ENCODE measurements at places on chromosomes 1 and 21. TPM values are rescaled to one million over a fixed set of nuclear protein-coding genes. Genes with fewer than 3 reads are reported as not detected.
A peak's percentile ranks its signal among the peaks of the same experiment; 100 is the strongest.

The NFASC gene
- 173 TPM for polyA plus RNA-seq

GRCh38 chr1:183304440-183305107, 113.6 kb downstream of the NMNAT2 start:
- no peak for DNase-seq

The ERG gene
- polyA plus RNA-seq: 7.5 TPM

The OSCP1 gene
- polyA plus RNA-seq: 20.0 TPM

DNA sequence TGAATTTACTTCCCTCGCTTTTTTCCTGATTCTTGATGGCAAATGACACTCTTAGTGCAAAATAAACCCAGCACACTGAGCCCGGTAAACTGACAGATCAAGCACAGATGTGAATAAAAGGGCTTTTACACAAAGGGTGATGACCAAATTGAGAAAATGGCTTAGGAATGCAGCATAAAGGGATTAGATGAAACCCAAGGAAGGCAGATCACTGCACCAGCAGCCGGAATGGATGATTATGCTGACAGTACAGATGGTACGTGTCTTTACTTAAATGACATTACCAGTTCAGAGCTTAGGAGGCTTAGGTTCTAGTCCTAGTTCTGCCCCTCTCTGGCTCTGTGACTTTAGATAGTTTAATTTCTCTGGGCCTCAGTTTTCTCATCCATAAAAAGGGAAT, 12.0 kb downstream of the PKP1 start:
- no peak for DNase-seq

GRCh38 chr1:102234753-102235359, 238.1 kb upstream of the OLFM3 start:
- no peak for DNase-seq

GRCh38 chr1:2778220-2778592, 23.3 kb downstream of the TTC34 start:
- DNase-seq: peak; percentile 55

- no peak for DNase-seq
Observed at GRCh38 chr1:94621802-94622201, 80.2 kb upstream of the F3 start.

- no peak for DNase-seq
Observed at GRCh38 chr1:73782901-73783300, 415.1 kb downstream of the LRRIQ3 start.

GRCh38 chr1:84691122-84691783, 992 bp upstream of the SSX2IP start:
- DNase-seq: no peak

- DNase-seq: peak; percentile 55
Observed at GRCh38 chr1:32998064-32998463, 33.5 kb upstream of the RNF19B start.

GRCh38 chr1:10733474-10734366, 62.7 kb downstream of the CASZ1 start:
- DNase-seq: no peak

GRCh38 chr1:3789421-3790300, 6.6 kb downstream of the LRRC47 start:
- DNase-seq: no peak

DNA sequence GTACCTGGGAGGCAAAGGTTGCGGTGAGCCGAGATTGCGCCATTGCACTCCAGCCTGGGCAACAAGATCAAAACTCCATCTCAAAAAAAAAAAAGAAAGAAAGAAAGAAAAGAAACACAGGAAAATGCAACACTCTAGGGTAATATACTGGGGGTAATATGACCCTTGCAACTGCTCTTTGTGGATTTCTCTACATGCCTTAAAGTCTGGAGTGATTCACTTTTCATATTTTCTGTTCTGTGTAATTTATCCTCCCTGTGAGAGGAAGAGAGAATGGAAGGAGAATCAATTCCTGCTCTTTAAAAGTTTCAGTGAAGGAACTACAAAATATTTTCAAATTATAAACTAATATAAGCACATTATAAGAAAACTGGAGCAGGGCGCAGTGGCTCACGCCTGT, 22.7 kb downstream of the RIT1 start:
- no peak for DNase-seq

GRCh38 chr1:87958201-87958600, 629.5 kb downstream of the LMO4 start:
- DNase-seq: no peak

GRCh38 chr1:44673675-44674112, 587 bp downstream of the TMEM53 start:
- no peak for DNase-seq

DNA sequence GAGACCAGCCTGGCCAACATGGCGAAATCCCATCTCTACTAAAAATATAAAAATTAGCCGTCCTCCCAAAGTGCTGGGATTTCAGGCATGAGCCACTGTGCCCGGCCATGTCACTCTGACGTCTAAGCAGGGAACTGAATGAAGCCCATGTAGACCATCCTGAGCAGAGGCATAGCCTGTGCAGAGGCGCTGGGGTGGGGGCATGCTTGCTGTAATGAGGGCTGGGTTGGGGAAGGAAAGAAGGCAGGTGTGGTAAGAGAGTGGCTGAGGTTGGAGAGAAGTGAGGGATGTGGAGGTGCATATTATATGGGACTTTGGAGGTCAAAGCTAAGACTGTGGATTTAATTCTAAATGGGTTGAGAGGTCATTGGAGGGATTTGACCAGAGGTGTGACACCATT, 47.1 kb upstream of the SCMH1 start:
- DNase-seq: no peak

- DNase-seq: no peak
Observed at GRCh38 chr1:211635597-211636205, 39.7 kb downstream of the NEK2 start.

DNA sequence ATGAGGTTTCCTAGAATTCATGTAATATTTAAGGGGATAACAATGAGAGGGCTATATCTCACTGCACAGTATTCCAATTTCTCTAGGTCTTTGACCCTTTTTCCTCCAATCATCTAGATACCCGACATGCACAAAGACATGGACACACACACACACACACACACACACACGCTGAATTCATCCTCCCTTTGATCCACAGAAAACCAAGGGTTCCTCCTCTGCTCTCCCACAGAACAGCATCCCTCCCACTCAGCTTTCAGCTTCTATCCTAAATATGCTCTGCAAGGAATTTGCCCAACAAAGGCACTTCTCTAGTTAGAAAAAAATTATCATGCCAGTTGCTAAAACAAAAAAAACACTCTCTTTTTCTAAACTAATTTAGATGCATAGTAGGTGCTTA, 231.7 kb downstream of the RGS7 start:
- DNase-seq: no peak

The DNASE2B gene
- 0.68 TPM for polyA plus RNA-seq

The CDA gene
- 0.57 TPM for polyA plus RNA-seq

GRCh38 chr1:58710190-58711085, 10.6 kb upstream of the MYSM1 start:
- peak; percentile 56 for DNase-seq

The MAP10 gene
- polyA plus RNA-seq: 4.6 TPM

DNA sequence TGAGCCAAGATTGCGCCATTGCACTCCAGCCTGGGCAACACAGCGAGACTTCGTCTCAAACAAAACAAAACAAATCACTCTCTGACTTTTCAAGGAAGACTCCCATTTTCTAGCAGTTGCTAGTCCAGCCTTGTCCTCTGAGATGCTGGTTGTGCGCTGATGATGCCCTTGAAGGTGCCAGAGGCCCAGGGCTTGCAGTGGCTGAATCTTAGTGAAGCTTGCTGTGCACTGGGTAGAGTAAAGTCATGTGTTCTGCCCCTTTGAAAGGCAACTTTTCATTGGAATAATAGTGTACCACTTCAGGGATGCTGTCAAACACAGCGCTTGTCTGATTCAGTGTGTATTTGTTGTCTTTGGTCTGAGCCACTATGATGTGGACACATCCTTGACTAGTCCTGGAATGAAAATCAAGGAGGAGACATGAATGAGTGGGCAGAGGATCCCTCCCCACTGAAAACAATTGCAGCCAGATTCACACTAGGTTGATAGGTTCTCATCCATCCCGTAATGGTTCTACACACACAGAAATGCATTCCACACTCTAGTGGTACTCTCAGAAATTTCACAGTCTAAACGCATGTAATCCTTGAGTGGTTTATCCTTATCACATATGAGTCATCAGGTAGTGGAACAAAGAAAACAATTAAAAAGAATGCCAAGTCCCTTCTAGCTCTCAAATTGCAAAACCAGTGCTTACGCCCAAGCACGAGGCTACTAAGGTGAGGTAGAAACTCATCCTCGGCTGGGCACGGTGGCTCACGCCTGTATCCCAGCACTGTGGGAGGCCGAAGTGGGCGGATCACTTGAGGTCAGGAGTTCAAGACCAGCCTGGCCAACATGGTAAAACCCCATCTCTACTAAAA, 17.8 kb upstream of the TDRD10 start:
- no peak for DNase-seq

The TMEM52 gene
- 8.2 TPM for polyA plus RNA-seq

GRCh38 chr1:12565094-12565965, 52.7 kb downstream of the DHRS3 start:
- peak; percentile 67 for DNase-seq

GRCh38 chr1:235998812-235999211, 66.1 kb downstream of the NID1 start:
- DNase-seq: no peak

- no peak for DNase-seq
Observed at GRCh38 chr1:226709953-226710352, 29.1 kb downstream of the ITPKB start.

GRCh38 chr1:12012560-12013316, 6.6 kb upstream of the MIIP start:
- DNase-seq: no peak

GRCh38 chr1:220299337-220299736, 27.1 kb upstream of the RAB3GAP2 start:
- no peak for DNase-seq

DNA sequence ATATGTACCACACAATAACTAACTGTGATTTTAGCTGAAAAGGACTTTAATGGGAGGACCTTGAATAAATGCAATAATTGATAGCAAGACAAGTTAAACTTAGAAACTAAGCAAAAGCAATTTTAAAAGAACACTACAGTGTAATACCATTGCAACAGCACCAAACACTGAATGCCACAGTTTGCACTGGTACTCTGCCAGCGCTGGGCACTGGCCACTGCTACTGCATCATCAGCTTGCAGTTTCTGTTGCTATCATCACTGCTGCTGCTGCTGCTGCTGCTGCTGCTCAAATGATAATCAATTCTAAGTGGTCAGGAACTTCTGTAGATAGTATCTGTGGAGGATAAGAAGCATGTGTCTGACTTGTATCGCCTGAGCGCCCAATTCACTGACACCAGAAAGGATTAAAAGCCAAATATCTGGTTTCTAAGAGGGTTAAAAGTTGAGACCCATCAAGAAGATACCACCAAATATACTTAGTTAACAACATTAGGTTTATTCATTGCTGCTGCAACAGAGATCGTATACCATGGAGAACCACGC, 306.9 kb downstream of the LRRC40 start:
- no peak for DNase-seq
